ENCODE measurements at places on chromosomes 13 and 19.

- peak; percentile 77 for DNase-seq
Measured at GRCh38 chr19:16325641-16326400, 1.2 kb downstream of the KLF2 start.

- no peak for DNase-seq
Measured at GRCh38 chr19:17749912-17750317, 1.4 kb upstream of the FCHO1 start.

DNA sequence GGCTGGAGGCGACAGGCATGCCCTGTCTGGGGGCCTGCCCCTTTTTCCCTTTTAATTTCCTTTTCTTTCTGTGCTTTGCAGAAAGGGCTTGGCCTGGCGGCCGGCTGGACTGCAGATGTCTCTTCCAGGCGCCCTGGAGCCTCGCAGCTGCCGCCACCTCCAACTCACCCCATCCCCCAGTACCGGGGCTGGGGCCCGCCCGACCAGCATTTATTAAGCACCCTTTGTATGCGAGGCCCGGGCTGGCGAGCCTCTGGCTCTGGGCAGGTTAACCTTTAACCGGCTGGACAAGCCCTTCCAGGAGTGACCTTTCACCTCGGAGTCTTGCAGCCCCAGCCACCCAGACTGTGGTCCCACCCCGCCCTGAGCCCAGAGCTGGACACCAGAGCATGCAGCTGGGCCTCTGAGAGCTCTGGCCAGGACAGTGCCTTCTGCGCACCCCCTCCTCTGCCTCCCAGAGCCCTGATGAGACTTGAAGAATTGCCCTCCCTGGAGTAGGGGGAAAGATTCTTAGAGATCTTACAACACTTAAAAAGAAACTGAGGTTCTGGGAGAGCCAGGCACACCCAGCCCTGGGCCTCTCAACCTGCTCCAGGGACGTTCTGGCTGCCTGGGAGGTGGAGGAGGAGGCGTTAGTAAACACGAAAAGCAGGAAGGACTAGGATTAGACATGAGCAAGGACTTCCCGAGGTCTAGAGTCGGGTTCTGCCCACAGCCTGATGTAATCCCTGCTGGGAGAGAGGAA lies 1.1 kb upstream of the NR2F6 start:
- DNase-seq = no peak

- no peak for DNase-seq
Measured at GRCh38 chr19:4649392-4650047, 10.2 kb downstream of the TNFAIP8L1 start.

DNA sequence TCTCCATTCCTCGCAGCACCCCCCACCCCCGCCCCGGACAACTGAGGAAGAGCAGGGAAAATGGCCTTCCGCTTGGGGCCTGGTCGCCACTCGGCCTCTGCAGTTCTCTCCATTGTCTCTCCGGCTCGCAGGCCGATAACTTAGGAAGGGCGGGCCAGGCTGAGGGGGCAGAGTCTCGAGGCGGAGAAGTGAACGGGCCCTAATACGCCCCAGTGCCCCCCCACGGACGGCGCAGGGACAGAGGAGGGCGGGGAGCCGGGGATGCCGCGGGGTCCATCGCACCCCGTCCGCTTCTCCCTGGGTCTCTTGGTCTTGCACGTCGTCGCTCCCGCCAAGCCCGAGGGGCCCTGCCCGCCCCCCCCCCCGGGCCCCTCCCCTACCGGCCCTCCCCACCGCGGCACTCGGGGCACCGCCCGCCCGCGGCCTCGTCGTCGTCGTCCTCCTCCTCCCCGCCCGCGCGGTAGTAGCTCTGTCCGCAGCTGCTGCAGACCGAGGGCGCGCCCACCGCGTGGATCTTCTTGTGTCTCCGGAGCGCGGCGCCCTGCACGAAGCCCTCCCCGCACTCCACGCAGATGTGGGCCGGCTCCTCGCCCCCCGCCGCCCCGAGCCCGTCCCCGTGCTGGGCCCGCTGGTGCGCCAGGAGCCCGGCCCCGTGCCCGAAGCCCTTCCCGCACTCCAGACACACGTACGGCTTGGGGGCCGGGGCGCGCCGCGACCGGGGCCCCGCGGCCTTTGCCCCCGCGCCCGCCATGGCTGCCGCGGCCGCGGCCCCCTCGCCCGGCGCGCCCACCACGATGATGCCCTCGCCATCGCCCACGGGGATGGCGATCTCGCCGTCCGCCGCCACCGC lies 33.2 kb downstream of the ZNF787 start:
- DNase-seq = no peak

DNA sequence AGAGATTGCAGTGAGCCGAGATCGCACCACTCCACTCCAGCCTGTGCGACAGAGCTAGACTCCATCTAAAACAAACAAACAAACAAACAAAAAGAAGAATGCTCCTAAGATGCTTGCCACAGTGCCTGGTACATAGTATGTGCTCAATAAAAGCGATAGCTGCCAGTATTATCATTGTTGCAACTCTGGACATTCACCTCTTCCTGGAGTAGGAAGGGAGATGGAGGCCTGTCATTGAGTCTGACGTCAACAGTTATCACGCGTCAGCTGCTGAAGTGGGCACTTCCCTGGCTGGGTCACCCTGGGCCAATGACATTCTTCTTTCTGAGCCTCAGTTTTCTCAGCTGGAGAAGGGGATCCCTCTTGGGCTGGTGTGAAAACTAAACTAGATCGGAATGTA lies 4.2 kb upstream of the PLAUR start:
- DNase-seq = peak; percentile 16

- DNase-seq = no peak
Measured at GRCh38 chr19:5665781-5666513, 14.4 kb downstream of the MICOS13 start.

GRCh38 chr13:66139701-66140100 lies 1090.4 kb downstream of the PCDH9 start:
- no peak for DNase-seq

DNA sequence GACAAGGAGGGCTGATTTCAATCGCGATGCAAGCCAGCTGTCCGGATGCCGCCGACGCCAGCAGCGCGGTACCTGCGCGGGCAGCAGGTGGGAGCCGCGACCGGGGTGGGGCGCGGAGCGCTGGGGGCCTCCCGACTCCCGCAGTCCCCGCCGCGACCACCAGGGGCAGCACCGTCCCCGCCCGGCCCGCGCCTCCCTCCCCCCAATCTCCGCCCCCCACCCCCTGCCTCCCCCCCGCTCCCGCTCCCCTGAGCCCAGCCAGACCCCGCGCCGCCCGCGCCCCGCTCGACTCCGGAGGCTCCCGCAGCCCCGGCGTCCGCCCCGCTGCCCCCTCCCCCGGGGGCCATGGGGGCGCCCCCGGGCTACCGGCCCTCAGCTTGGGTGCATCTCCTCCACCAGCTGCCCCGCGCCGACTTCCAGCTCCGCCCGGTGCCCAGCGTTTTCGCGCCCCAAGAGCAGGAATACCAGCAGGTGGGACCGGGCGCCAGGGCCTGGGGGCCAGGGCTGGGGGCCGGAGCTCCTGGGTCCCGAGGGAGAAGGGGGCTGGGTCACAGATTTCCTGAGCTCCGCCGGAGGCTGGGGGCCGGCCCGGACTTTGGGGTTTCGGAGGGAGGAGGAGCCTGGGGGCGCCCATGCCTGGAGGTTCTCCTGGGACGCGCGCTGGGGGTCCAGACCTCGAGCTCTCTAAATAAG lies at the start of gene TTYH1:
Gene TTYH1 (plus strand): TSS at position 257 of the 693 bp plus-strand sequence. CDS start 89 bp downstream, at position 346.
- DNase-seq = peak; percentile 23

DNA sequence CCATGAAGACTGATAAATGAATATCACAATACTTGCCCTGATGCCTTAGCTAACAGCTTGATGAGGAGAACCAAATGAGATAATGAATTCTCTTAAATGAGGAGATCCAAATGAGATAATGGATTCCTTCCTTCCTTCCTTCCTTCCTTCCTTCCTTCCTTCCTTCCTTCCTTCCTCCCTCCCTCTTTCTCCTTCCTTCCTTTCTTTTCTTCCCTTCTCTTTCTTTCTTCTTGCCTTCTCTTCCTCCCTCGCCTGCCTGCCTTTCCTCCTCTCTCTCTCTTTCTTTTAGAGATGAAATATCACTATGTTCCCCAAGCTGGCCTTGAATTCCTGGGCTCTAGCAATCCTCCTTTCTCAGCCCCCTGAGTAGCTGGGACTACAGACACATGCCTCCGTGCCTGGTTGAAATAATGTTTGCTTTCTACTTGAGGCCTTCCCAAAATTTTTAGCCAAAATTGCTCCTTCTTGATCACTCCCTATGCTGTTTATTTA lies 4.0 kb upstream of the SLAIN1 start:
- DNase-seq = no peak

DNA sequence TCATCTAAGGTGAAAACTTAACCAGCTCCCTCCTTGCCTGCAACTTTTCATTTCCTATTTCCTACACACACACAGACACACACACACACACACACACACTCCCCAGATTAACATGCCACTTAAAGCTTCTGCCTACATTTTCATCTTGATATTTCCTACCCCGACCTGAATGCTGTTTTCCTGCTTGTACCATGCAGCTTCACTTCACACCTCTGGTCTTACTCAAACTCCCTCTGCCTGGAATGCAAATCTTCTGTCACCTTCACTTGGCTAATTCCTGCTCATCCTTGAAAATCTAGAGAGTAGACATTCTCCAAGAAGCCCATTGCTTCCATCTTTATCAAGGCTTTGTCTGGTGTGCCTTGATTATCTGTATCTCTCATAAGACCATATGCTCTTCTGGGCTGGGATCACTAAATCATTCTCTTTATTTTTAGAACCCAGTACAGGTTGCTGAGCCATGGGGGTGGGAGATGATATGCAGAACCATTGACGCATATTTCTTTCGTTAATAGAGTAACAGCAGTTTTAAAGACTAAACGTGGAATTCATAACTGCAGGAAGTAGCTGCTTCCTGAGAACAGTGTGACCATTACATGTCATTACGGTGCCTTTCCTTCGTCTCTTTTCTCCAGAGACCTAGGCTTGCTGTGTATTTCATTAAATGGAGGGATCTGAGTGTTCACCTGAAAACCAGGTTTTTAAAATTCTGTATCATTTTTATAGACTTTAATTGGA lies 37.7 kb downstream of the CNMD start:
- DNase-seq = no peak

DNA sequence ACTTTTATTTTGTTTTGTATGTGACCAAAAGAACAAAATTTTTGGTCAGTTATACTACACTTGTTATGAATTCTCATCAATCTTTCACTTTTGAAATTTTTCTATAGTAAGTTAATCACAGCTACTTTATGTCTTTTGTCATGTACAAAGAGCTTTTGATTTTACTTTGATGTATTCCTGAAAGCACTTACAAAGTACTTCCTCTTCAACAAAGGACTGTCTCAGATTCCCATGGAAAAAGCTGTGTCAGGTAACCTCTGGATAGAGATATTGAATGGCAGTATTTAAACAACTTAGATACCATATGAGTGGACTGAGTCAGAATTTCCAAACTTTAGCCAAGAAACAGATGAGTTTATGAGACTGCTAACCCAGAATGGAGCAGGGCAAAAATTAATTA lies 689.3 kb upstream of the ATXN8OS start:
- DNase-seq = no peak

GRCh38 chr19:48247212-48247611 lies 8.5 kb downstream of the CARD8 start:
- no peak for DNase-seq

- DNase-seq = no peak
Measured at GRCh38 chr13:103157434-103158145, 91.4 kb upstream of the SLC10A2 start.

- DNase-seq = no peak
Measured at GRCh38 chr19:56284746-56285145, 12.2 kb downstream of the EDDM13 start.

- no peak for DNase-seq
Measured at GRCh38 chr19:28319918-28320317, 893.0 kb downstream of the UQCRFS1 start.

- DNase-seq = no peak
Measured at GRCh38 chr13:113205428-113205931, 3.0 kb downstream of the PCID2 start.

DNA sequence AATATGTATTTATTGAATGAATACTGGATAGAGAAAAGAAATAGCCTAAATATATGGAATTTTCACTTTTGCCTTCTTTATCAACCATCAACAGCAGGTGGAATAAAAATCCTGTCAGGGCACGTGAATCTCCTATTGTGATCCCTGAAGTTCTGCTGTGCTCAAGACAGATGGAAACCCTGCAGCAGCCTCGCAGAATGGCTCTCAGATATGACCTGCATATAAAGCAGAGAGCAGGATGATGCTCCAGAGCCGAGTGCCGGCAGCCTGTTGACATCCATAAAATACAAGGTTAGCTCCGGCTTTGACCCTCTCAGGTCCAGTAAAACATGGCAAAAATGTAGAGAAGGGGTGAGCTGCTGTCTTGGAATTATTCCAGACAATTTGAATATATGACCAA lies 659.3 kb downstream of the DIAPH3 start:
- no peak for DNase-seq

DNA sequence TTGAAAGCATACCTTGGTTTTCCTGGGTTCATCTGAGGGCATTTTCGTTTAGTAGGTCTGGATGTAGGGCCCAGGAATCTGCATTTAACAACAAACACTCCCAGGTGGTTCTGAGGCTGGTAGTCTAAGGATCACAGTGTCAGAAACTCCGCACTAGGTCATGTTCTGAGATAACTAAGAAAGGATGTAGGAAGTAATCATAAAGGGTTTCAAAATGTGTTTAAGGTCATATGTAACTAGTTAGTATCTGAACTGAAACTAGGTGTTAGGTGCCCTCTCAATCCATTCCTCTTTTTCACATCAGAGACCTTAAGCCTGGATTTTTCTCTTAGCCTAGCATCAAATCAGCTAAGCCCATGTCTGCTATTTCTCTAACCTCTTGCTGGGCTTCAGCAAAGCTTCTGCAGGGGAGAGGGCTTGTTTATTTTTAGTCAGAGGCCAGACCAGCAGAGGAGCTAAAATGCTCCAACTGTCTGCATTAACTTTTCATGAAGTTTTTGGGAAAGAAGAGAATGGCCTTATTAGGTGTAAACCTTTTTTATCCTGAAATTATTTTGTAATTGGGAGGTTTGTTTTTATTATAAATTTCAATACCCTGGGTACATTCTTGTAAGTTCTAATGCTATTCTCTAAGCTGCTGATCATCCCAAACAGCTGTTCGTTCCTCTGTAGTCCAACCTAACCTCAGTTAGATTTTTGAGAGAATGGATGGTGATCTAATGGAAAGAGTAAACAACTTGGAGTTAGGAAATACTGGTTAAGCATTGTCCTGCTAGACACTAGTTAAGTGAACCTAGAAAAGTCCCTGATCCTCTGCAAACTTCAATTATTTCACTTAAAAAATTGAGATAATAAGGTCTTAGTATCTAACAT lies 262.8 kb upstream of the RFC3 start:
- no peak for DNase-seq

- no peak for DNase-seq
Measured at GRCh38 chr19:4371247-4372164, 28.1 kb downstream of the MPND start.

DNA sequence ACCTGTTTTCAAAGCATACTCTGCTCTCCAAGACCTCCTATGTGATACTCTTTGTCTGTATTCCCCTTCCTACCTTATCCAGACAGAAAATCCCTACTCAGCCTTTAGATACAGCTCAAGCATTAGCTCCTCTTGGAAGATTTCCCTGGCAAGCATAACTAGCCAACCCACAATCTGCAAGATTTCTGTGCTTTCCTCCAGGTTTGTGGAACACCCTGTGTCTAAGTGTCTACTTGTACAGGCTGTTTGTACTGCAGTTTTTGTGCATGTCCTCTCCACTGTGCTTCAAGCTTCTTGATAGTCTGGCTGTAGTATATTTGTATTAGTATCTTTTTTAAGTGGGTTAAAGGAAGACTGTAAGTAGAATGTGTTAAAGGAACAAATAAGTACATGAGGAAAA lies 203.7 kb downstream of the RFC3 start:
- DNase-seq = no peak

Measured in CD4-positive, alpha-beta T cell treated with Interleukin-17A for 1 hour (primary cell).